ENCODE measurements at places on chromosomes 6 and 20.

- DNase-seq = no peak
These were observed 454.1 kb upstream of the KHDRBS2 start for GRCh38 chr6:62740171-62740570.

- no peak for DNase-seq
These were observed 34.3 kb downstream of the GJA10 start for GRCh38 chr6:89928604-89929003.

DNA sequence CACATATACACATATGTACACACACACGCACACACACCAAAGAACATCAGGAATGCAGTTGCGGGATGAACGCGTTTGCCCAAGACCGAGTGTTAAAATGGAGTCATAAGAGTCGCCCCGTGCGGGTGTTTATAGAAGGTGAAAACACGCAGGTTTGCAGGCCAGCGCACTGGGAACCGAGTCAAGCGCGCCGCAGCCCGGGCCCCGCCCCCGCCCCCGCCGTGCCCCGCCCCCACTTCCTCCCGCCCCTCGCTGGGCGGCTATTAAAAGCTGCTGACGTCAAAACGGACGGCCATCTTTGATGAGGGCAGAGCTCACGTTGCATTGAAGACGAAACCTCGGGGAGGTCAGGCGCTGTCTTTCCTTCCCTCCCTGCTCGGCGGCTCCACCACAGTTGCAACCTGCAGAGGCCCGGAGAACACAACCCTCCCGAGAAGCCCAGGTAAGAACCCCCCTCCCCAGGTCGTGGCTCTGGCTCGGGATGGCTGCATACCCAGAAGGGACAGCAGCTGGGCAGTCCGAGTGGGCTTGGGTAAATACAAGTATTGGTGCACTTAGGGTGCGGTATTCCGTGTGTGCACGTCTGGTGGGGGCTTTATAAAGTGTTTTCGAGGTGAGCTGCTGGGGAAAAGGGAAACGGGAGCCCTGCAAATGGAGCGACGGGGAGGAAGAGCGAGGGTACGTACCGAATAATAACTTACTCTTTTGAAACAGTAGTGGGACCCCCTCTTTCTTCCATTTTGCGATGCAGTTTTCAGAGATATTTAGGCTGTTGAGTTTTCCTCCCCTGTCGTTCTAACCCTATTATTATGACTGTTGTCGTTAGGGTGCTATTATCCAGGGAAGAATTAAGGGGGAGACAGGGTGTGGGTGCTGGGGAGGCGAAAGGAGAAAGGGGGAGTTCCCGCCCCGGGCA lies at the start of gene SNAP25:
SNAP25 (plus strand) TSS at position 295 of the 916 bp plus-strand sequence. CDS start 56,662 bp downstream, outside the sequence.
- peak; percentile 78 for DNase-seq

GRCh38 chr20:21286775-21287174 lies 16.4 kb upstream of the XRN2 start:
- no peak for DNase-seq

DNA sequence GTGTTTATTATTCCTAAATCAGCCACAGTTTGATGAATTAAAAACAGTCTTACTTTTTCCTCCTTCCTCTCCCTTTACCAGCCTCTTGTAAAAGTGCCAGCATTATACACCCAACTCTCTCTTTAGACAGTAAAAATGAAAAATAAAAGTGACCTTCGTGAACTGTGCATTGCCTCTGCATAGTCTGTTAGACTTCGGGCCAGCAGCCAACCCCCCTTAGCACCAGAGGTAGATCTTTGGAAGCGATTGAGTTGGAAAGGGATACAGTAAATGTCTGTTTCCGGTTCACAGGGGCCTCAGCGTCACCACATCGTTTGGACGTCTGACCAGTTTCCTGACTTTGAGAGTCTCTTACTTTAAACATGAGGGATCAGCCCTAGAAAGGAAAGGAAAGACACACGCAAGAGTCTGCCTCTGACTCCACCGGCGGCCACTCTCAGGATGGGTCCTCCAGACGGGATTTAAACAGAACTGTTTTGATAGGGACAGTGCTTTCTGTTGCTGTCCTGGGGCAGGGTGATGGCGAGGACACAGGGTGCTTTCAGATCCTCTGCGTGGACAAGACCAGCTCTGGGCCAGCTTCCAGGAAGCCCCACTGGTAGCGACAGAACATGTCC lies 206.6 kb upstream of the PREP start:
- DNase-seq = no peak

GRCh38 chr20:48492015-48492714 lies 335.6 kb downstream of the PREX1 start:
- DNase-seq = no peak

- peak; percentile 27 for DNase-seq
These were observed 268.2 kb downstream of the SYNE1 start for GRCh38 chr6:152368751-152369624.

DNA sequence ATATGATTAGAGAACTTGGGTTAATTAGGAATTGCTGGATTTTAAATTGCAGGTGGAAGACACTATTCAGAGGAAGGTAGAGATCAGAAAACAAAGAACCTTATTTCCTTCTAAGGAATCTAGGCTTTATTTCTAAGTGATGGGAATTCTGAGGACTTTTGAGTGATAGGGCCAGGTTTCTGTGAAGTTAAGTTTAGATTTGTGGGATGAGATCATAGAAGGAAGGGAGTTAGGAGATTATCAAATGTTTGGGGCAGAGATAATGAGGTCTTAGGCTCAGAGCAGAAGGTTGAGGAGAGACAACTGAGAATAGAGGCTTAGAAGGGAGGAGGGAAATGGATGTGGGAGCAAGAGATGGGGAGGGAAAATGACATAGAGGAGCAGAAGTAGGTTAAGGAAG lies 109.7 kb upstream of the MMS22L start:
- no peak for DNase-seq

DNA sequence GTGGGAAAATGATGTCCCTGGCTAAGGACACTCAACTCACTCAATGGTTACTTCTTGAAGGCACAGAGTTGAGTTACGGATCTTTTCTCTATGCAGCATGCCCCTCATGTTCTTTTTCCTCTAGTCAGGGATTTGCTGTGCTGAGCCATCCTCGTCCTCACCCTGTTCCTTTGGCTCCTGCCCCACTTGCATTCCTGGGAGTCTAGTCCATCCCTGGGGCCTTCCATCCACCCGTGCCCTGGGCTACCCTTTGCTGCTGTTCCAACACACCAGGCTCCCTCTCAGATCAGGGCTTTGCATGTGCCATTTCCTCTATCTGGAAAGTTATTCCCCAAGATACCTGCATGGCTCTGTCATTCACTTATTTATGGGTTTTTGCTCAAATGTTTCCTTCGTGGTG lies 13.3 kb upstream of the KCNG1 start:
- DNase-seq = no peak

- DNase-seq = no peak
These were observed 54.6 kb downstream of the PPARD start for GRCh38 chr6:35396991-35397390.

DNA sequence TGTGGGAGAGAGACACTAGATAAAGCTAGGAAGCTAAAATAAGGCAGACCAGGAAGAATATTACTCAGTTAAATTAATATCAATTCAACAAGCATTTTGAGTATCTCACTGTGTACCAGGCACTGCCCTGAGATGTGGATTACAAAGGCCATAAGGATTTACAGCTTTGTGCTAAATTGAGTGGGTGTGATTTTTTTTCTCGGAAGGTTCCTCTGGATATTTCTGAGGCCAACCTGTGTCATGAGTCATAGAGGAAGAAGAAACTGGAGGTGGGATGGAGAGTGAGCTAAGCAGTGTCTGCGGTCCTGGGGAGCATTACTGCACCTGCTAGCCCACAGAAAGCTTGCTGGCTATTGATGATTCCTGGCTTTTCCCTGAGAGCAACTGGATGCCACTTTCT lies 135.2 kb downstream of the RFPL4B start:
- no peak for DNase-seq

DNA sequence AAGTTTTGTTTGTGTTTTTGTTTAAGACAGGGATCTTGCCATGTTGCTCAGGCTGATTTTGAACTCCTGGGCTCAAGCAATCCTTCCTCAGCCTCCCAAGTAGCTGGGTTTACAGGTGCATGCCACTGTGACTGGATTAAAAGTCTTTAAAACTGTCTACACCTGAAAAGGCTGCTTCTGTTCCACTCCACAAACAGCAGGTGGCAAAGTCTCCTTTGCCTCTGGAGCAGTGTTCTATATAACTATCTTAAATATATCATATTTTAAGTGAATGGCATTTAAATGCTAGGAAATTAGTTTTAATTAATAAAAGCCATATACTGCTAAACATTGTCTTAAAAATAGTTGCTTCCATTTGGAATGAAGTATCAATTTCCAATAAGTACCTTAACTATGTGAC lies 89.2 kb upstream of the BCLAF1 start:
- no peak for DNase-seq

- DNase-seq = no peak
These were observed 101.7 kb downstream of the F13A1 start for GRCh38 chr6:6218759-6219085.

- DNase-seq = no peak
These were observed 23.9 kb downstream of the HDDC2 start for GRCh38 chr6:125277838-125278237.

GRCh38 chr6:130947464-130947863 lies 115.6 kb downstream of the EPB41L2 start:
- DNase-seq = no peak

GRCh38 chr6:159633196-159633595 lies 59.8 kb downstream of the SOD2 start:
- DNase-seq = no peak

- no peak for DNase-seq
These were observed 755.2 kb downstream of the C6orf118 start for GRCh38 chr6:164554226-164554625.
